ENCODE measurements at places on chromosomes 11 and 22.

- DNase-seq = no peak
Measured at GRCh38 chr11:33896911-33897310, 5.0 kb upstream of the LMO2 start.

DNA sequence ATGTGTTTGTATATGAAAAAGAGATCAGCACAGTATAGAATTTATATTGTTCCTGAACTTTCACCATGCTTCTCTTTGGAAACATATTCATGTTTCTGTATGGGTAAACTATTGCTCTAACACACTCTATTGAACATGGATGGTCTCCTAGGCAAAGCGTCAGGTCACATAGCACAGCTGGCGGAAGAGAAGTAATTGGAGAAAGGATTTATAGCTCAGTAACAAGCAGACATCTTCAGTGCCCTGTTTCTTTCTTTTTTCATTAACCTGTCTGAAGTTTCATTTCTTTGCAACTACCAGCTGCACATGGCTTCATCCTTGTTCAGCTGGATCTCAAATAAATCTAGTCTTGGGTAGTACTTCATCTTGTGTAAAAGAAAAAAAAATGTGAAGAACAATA, 84.4 kb upstream of the TRPC6 start:
- DNase-seq = no peak

DNA sequence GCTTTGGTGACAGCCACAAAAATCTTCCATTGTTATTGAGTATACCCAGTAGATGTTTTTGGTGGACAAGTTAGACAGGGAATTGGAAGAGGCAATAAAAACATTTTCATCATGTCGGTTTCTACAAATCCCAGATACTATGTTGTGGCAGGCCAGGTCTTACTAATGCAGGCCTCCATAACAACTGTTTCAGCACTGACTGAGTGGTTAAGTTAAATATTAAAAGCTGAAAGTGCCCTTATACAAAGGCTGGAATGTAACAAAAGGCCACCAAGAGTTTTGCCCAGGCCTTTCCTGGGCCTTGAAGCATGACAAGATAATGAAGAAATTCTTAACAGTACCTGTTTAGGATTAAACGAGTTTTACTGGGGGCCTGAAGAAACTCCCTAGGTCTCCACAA, 29.3 kb downstream of the DMC1 start:
- no peak for DNase-seq

DNA sequence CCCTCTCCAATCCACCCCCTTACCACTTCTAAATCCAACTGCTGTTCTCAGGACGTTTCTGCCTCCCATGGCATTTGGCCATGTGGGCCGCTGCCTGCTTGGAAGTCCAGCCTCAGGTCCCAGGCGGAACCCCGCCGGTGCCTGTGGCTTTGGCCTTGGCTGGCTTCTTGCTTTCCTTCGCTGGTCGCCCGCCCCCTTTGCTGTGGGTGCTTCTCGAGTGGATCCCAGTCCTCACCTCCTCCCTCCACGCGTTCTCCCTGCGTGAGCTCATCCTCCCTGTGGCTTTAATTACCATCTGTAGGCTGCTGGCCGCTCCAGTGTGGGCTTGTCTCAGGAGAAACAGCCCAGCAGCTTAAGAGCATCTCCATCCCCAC, 111.7 kb downstream of the NECTIN1 start:
- no peak for DNase-seq

- no peak for DNase-seq
Measured at GRCh38 chr22:17613280-17613679, 15.3 kb downstream of the ATP6V1E1 start.

DNA sequence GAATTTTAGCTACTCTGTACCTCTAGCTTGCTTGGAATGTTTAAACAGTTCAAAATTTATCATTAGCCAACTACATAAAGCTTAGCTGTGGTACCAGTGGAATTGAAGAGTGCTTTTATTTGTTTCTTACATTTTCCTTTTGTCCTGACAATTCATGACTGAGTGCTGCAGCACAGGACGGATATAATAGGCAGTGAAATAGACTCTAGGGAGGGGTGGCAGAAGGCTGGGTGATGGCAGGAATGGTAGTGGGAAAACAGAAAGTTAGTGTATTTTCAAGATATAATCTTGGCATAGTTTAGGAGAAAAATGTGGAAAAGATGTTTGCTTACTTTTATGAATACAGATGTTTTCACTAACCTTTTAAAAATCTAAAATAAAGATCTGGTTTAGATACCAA, 31.1 kb upstream of the ARHGAP32 start:
- no peak for DNase-seq

DNA sequence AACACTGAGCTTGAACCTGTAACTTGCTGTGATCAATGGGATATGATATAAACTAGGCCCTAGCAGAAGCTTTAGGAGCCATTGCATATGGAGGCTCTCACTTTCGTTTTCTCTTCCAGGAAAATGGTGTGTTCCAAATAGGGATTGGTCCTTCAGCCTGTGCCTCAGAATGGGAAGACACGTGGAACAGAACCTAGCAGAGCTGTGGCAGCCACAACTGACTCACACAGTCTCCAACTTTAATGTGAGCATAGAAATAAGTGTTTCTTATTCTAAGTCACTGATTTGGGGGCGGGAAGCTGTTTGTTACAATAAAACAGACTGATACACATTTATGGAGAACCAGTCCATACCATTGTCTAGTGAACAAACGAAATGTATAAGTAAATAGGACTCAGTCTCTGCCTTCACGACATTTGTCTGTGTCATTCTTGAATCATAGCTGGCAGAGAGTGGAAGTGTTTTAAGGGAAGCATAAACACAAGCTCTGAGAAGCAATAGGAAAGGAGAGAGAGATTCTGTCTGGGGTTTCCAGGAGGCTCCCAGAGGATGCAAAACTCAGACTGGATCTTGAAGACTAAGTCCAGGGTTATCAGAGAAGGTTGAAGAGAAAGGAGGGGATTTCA, 97.3 kb downstream of the GALNT18 start:
- no peak for DNase-seq

- no peak for DNase-seq
Measured at GRCh38 chr11:106821826-106822225, 196.4 kb downstream of the GUCY1A2 start.
